ENCODE measurements at places on chromosomes 2 and 18. TPM values are rescaled to one million over a fixed set of nuclear protein-coding genes. Genes with fewer than 3 reads are reported as not detected.

GRCh38 chr2:10839813-10840212, 27.2 kb upstream of the PDIA6 start:
- H3K4me3 ChIP-seq: no peak overlapping the region
- no peak for DNase-seq
- H3K4me1 ChIP-seq: peaks cover 5% of the 10 kb centered on the region
- H3K27ac ChIP-seq: no peak overlapping the region

Gene GKN1
- not detected for total RNA-seq

Gene KCMF1
- total RNA-seq: 60.9 TPM

- H3K4me1 ChIP-seq: no peaks in the 10 kb centered on the region
- no peak for DNase-seq
- no peaks in the 10 kb centered on the region for H3K27me3 ChIP-seq
- H3K27ac ChIP-seq: no peak overlapping the region
Measured at GRCh38 chr2:145341536-145341935, 821.6 kb upstream of the ZEB2 start.

DNA sequence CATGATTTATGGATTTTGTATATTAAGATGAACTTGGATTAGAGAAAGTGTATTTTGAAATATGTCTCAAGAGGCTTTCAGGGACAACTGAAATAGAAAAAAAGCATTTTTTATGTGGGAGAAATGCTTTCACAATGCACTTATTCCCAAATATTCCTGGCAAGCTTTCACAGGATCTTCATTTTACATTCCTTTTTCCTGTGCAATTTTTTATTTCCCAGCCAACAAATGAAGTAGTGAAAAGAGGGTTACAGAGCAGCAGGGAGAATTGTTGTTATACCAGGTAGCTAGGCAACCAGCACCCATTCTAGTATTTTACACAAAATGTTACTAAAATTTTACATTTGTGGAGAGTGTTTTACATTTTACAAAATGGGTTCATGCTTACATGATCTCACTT, 167.0 kb upstream of the RPRM start:
- DNase-seq: no peak
- no peaks in the 10 kb centered on the region for H3K27me3 ChIP-seq
- H3K27ac ChIP-seq: no peak overlapping the region
- H3K4me1 ChIP-seq: no peaks in the 10 kb centered on the region
- no peaks in the 10 kb centered on the region for H3K36me3 ChIP-seq
- H3K4me3 ChIP-seq: no peak overlapping the region

Gene PDE6D
- 27.1 TPM for total RNA-seq

GRCh38 chr2:233320470-233320869, 12.9 kb downstream of the SAG start:
- H3K27ac ChIP-seq: no peak overlapping the region
- no peak for DNase-seq
- no peak overlapping the region for H3K4me3 ChIP-seq

DNA sequence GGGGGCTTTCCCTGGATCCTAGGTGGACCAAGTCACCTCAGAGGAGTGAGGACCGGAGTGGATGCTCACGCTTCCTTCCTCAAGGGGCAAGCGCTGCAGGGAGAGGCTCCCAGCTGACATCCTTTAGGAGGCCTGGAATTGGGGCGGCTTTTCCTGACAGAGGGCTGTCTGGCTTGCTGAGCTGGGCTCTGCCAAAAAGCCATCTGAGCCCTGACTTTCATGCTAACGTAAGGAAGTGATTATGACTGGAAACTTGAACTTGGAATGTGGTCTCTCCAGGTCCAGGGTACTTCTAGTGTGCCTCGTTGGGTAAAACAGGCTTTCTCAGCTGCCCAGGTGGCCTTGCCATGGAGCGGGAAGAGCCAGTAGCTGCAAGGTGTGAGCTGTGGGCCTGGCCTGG, 268.3 kb upstream of the SPRED2 start:
- no peaks in the 10 kb centered on the region for H3K36me3 ChIP-seq
- DNase-seq: no peak
- H3K4me1 ChIP-seq: no peaks in the 10 kb centered on the region
- no peak overlapping the region for H3K4me3 ChIP-seq

GRCh38 chr2:144217853-144218633, 301.9 kb downstream of the ZEB2 start:
- no peak for DNase-seq
- no peak overlapping the region for H3K4me3 ChIP-seq
- H3K36me3 ChIP-seq: no peaks in the 10 kb centered on the region

DNA sequence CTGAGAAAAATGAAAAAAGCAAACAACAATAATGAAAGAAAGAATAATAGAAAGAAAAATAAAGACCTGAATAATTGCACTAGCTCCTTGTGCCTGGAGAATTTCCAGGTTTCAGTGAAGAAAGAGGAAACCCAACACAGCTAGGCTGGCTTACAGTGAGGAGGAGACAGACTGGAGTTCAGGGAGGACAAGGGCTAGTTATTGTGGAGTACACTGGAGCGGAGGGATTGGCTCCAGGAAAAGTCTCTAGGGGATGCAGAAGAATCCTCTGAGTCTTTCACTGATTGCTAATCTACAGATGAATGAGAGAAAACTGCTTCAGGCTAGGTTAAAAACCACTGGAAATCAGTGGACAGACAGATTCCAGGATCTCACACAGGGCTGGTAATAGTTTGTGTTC, 163.6 kb upstream of the RBMS1 start:
- H3K27ac ChIP-seq: no peak overlapping the region
- H3K36me3 ChIP-seq: no peaks in the 10 kb centered on the region
- DNase-seq: no peak
- H3K4me1 ChIP-seq: no peaks in the 10 kb centered on the region
- H3K27me3 ChIP-seq: no peaks in the 10 kb centered on the region

DNA sequence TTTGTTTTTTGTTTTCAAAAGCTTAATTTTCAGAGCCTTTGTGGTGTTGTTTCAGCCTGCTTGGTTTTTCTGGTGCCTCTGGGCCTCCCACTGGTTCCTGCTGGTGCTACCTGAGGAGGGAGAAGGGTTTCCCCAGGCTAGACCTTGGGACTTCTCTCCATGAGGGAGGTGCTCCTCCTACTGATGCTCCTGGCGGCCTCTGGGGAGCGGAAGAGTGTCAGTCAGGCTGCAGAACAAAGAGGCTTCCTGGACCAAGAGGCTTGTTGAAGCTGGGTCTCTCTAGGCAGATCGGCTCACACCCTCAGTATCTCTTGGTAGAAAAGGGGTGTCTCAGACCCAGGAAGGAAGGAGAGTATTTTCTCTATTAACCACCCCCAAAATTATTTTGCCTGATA, 32.2 kb downstream of the RFX8 start:
- peaks cover 51% of the 10 kb centered on the region for H3K4me1 ChIP-seq
- no peaks in the 10 kb centered on the region for H3K27me3 ChIP-seq
- H3K36me3 ChIP-seq: no peaks in the 10 kb centered on the region

Gene IL1RL2
- total RNA-seq: not detected

Gene METTL8
- total RNA-seq: 19.5 TPM

Gene TRIM43
- not detected for total RNA-seq

DNA sequence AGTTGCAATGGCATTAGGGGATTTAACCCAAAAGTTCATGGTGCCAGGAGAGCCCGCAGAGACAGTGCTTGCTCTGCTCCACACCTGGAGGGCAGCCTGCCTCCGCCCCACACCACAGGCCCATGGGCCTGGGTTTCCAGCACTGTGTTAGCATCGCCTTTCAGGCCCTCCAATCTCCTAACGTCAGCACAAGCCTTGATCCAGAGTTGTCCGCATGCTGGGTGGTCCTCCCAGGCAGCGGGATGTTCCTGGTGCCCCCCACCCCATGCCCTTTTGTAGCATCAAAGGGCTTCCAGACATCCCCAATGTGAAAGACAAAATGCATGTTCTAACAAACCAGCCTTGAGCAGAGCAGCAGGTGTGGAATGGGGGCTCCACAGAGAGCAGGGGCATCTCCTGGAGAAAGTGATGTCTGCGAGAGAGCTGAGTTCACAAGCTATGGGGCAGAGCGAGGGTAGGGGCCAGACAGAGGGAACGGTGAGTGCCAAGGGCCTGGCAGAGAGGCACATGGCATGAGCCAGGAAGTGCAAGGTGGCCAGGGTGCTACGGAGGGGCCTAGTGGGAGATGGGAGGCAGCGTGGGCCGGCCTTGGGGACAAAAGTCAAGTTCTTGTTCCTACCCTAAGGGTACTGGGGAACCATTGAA, 119.2 kb downstream of the CYP26B1 start:
- DNase-seq: no peak
- H3K4me3 ChIP-seq: no peak overlapping the region
- no peaks in the 10 kb centered on the region for H3K27me3 ChIP-seq
- H3K27ac ChIP-seq: no peak overlapping the region
- H3K4me1 ChIP-seq: no peaks in the 10 kb centered on the region
- H3K36me3 ChIP-seq: no peaks in the 10 kb centered on the region

Gene GAREM1
- total RNA-seq: 2.9 TPM

Gene C2orf92
- total RNA-seq: not detected

- no peaks in the 10 kb centered on the region for H3K36me3 ChIP-seq
- no peaks in the 10 kb centered on the region for H3K4me1 ChIP-seq
- no peak for DNase-seq
- H3K27me3 ChIP-seq: no peaks in the 10 kb centered on the region
- H3K4me3 ChIP-seq: no peak overlapping the region
Measured at GRCh38 chr2:30464544-30465170, 17.6 kb downstream of the LCLAT1 start.

Gene CD8A
- not detected for total RNA-seq

Gene ARHGAP15
- not detected for total RNA-seq

DNA sequence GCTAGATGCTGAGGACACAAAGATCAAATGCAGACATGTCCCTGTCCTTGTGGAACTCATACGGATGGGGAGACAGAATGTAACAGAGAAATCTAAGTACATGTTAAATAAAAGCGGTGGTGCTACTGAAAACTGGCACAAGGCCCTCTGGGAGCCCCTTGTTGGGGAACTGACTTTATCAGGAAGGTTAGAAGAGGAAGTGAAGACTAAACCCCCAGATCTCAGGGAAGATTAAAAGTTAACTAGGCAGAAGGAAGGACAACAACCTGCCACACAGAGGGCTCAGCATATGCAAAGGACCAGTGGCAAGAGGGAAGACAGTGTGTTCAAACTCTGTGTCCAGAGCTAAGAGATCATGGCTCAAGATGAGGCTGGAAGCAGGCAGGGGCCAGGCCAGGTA, 4.8 kb downstream of the CACNB4 start:
- H3K36me3 ChIP-seq: no peaks in the 10 kb centered on the region
- H3K27me3 ChIP-seq: peaks cover 41% of the 10 kb centered on the region
- H3K4me1 ChIP-seq: peaks cover 15% of the 10 kb centered on the region
- no peak overlapping the region for H3K4me3 ChIP-seq
- no peak for DNase-seq
- no peak overlapping the region for H3K27ac ChIP-seq

Gene CFAP65
- total RNA-seq: not detected

Gene DOK6
- total RNA-seq: not detected

GRCh38 chr18:3830604-3831003, 380.6 kb downstream of the TGIF1 start:
- no peaks in the 10 kb centered on the region for H3K4me1 ChIP-seq
- H3K27me3 ChIP-seq: peaks cover 3% of the 10 kb centered on the region
- H3K36me3 ChIP-seq: no peaks in the 10 kb centered on the region
- no peak for DNase-seq

DNA sequence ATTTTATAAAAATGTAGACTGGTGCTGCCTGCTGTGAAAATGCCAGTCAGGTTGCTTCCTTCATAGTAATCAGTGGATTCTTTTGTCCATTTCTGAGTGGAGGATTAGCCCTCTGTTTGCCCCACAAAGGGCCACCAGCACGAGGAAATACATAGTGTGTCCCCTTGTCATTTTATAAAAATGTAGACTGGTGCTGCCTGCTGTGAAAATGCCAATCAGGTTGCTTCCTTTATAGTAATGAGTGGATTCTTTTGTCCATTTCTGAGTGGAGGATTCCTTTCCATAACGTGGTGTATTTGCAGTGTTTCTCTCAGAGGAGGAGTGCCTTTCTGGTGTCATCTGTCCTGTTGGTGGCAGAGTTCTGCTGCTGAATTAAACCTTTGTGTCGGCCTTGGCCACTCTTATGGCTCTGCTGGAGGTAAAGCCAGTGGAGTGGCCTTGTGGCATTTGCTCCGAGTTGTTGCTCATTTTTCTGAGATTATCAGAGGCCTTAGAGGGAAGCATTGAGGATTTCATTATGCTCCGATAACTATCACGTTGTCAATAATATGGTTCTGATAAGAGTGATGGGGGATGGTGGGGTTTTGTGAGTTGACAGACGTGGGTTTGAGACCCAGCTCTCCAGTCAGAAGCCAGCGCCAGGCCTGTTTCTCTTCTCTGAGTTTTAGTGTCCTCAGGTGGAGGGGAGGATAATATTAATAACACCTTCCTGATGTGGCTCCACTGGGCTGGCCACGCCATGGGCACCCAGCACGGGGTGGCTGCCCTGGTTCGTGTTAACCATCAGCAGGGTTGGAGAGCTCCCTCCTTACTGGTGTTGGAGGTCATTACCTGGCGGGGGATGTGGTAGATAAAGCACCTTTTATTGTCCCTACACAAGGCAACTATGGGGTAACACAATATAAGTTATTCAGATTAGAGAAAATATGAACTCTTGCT, 96.6 kb downstream of the NEDD4L start:
- peaks cover 18% of the 10 kb centered on the region for H3K4me1 ChIP-seq
- no peaks in the 10 kb centered on the region for H3K36me3 ChIP-seq
- no peaks in the 10 kb centered on the region for H3K27me3 ChIP-seq
- H3K4me3 ChIP-seq: no peak overlapping the region
- DNase-seq: no peak

DNA sequence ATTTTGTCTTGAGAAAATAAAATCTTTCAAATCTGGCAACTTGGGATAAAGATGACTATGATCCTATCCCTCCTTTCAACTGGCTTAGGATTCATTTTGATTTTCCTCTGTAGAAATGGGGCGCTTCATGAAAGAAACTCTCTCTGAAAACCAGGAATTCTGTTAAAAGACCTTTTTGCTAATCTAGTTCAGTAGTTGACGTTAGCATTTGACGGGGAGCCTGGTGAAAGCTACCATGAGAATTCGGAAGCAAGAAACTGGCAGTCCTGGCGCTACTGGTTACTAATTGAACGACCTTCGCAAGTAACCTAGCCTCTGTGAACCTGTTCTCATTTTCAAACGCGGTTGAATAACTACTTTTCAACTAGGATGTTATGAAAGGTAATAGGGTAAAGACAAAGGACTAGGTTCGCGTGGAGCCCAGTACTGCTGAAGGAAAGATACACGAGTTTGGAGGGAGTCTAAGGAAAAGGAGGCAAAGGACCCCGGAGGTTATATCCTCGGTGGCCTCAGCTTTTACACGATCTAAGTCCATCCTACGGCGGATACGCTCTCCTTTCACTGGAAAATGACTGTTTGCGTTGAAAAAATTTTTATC, 604 bp upstream of the STK11IP start:
- no peaks in the 10 kb centered on the region for H3K27me3 ChIP-seq
- H3K36me3 ChIP-seq: 0 out of 2 replicates have a peak, but pooled peaks cover 2% of the 10 kb centered on the region
- DNase-seq: no peak
- H3K4me3 ChIP-seq: peak overlapping the region; percentile 63
